ENCODE measurements at places on chromosomes 6 and 20.

DNA sequence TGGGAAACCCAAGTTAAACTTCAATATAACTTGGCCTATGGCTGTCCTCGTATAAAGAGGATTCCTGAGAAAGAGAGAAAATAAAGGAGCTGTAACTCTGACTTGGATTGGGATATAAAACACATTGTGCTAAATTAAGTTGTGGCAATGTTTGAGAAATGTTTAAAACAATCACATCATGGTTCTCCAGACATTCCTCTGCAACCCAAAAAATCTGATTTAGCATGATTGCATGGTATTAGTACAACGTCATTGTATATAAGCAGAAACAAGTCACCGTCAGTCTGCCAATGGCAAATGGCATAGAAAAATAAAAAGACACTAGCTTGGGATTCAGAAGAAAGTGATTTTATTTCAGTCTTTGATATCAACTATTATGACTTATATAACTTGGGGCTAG lies 140.2 kb upstream of the FAM83B start:
- no peak for DNase-seq

GRCh38 chr6:124783344-124783743 lies 178.9 kb upstream of the RNF217 start:
- no peak for DNase-seq

GRCh38 chr6:168365422-168366165 lies 46.0 kb upstream of the DACT2 start:
- no peak for DNase-seq

DNA sequence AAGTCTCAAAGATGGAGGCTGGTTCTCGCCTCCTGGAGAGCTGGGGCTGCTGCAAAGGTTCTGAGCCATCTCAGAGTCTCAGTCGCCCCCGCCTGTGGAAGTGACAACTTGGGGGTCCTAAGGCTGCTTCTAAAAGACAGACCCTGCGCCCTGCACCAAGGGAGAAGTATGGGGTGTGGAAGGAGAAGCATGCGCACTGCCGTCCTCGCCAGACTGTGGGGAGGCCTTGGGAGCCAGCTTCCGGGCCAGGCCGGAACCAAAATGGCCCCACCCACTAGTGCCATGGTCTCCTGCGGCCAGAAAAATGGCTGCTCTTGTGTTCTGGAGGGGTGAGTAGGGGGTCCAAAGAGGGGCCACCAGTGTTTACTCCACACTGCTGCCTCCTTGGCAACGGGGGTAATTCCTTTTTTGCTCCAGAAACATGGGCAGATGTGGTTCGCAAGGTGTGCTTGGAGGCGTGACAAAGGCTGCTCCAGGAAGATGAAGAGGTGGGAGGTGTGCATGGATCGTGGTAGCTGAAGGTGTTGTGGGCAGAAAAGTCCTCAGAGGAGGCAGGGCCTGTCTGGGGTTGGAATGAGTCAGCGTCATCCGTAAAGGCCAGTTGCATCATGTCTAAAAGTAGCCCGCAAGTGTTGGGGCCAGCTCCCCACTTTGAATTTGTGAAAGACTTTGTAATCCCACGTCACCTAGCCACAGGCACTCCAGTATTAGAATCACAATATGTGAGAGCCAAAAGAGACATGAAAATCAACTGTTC lies 329.8 kb upstream of the SOX4 start:
- no peak for DNase-seq

DNA sequence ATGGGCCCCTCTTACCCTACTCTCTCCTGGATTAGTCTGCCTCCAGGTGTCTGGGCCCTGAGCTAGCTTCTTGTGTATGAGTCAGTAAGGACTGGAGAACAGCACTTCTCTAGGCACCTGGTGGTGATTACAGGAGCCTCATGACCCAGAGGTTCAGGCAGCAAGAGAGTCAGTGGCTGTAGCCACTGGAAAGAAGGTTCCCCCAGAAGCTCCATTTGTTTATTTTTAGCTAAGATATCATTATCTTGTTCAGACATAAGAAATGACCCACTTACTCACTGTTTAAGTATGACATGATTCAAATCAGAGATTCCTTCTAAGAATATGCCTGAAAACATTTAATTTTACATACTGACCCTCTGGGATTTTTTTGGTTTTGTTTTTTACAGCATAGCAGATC lies 23.6 kb upstream of the SLC4A11 start:
- DNase-seq, result no peak

DNA sequence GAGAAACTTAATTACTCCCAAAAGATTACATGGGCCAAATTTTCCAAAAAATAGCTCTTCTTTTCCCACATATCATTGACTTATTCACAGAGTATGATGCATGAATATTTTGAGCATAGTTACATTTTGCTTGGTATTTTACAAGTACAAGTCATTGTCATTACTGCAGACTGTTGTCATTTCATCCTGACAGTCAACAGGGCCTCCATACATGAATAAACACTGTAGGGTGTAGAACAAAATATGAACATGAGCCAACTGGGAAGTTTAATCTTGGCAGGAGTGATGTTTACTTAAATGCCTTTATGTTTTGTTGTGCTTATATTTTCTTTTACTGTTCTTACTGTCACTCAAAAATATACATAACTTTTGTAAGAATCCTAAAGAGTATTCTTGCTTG lies 340.7 kb downstream of the ADGRB3 start:
- no peak for DNase-seq

GRCh38 chr20:52279706-52280105 lies 88.1 kb upstream of the ZFP64 start:
- no peak for DNase-seq

DNA sequence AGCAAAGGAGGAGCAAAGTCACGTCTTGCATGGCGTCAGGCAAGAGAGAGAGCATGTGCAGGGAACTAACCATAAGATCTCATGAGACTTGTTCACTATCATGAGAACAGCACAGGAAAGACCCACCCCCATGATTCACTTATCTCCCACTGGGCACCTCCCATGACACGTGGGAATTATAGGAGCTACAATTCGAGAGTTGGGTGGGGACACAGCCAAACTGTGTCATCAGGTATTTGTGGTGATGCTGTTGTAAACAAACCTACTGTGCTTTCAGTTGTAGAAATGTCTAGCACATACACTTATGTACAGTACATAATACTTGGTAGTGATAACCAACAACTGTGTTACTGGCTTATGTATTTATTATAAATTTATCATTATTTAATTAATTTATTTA lies 128.3 kb downstream of the UTRN start:
- peak; percentile 5 for DNase-seq

DNA sequence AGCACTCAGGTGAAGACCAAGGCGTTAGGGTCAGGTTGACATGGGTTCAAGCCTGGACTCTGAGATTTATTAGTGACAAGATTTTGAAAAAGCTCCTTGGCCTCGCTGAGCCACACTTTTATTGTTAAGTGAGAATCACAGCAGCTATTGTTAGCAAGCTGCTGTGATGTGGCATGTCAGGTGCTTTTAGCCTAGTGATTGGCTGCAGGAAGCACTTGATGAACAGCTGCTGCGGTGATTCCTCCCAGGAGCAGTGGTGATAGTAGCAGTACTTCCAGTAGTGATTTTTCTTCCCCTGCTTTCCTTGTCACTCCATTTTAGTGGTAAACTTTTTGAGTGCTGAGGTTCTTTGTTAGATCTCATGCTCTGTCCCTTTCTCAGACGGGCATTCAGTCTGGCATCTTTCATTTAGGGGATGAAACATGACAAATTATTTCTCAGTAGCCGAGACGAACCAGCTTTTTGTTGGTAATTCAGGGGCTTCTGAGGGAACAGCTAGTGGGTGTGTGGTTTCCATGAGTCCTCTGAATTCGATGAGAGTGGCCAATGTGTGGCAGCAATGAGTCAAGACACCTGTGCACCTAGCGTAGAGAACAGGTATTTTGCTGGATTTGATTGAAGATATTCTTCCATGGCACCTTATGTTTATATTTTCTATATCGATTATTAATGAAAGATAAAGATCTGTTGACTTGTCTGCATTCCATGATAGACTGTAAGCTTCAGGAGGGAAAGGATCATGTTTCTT lies 696.7 kb downstream of the DHX35 start:
- no peak for DNase-seq

DNA sequence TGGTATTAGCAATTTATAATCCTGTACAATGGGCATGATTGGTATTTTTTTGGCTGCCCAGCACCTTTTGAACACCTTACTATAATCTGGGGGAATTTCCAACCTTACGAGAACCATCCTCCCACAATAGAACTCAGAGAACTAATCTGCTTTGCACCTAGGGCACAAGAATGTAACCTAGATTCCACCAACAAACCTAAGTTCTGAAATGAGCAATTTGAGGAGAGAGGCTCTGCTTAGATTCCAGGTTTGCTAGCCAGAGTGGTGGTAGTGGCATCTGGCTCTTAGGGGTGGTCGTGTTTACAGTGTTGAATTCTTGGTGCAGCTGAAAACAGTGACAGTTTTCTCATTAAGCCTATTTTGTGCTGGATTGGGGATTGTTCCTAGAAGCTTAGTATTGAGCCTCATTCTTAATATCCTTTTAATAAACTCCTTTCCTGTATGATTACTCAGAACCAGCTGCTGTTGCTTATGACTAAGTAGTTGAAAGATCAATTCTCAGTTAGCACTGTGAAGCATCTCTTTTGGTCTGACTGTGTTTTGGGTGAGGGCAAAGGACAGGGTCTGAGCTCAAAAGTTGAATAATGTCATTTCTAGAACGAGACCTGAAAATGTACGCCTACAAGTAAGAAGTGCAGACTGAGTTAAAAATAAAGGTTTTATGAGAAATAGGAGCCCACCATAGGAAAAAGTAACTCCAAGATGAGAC lies 385.6 kb downstream of the CDKAL1 start:
- DNase-seq, result no peak

- DNase-seq, result no peak
Measured at GRCh38 chr6:22966691-22967422, 397.5 kb downstream of the HDGFL1 start.

DNA sequence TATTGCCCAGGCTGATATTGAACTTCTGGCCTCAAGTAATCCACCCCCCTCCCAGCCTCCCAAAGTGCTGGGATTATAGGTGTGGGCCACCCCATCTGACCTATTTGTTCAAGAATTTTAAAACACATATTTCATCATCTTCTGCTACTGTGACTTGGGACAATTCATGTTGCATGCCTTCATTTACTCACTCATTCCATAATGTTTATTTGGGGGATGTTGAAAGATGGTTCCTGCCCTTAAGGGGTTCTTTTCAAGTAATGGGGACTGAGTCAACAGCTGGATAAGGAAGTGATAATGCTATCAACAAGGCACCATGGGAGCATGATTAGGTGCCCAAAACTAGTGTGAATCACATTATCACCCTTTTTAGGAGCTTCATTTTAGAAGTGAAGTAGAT lies 62.0 kb downstream of the CRYBG1 start:
- DNase-seq, result no peak

DNA sequence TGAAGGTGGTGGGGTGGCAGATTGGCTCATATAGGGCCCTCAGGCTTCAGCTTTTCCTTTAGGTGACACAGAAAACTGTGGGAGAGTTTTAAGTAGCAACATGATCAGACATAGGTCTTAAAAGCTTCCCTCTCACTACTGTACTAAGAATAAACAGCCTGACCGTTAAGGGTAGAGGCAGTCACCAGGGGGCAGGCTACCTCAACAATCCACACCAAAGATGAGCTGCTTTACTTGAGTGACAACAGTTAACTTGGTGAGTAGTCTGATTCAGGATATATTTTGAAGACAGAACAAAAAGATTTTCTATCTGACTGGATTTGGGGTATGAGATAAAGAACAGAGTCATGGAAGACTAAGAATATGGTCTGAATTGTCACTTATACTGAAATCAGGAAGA lies 193.1 kb upstream of the SHLD1 start:
- peak; percentile 43 for DNase-seq

DNA sequence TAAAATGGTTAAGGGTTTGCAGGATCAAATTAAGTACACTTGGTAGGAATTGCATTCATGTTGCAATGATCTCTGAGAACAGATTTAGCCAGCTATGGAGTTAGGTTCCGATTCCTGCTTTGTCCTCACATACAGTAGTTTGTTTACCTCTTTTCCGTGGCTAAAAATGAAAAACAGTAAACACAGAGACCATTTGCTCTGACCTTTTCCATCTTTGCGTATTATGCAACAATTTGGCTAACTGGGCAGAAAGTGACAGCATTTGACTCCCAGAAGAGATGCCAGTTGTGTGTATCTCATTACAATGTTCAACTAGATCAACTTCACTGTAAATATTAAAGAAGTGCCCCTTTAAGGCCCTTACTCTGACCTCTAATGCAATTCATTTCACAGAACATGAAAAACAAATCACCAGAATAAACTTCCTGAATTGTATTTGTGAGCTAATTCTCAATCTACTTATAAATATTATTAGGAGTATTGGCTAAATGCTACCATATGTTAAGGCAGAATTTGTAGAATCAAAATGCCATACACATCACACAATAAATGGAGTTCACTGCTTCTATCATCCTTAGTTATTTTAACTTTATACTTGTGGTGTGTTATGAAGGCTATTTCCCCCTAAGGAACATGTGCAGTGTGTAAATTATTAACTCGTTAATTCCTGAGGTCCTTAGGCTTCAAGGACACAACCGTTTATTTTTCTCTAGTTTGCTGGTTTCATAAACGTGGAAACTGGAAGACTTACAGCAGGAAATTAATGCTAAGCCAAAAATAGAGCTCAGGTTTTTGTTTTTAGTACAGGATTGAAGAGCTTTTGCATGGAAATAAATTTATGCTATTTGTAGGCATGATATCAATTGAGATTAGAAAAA lies 380.7 kb upstream of the CITED2 start:
- DNase-seq, result no peak

- no peak for DNase-seq
Measured at GRCh38 chr6:3731700-3732099, 19.8 kb downstream of the PXDC1 start.

DNA sequence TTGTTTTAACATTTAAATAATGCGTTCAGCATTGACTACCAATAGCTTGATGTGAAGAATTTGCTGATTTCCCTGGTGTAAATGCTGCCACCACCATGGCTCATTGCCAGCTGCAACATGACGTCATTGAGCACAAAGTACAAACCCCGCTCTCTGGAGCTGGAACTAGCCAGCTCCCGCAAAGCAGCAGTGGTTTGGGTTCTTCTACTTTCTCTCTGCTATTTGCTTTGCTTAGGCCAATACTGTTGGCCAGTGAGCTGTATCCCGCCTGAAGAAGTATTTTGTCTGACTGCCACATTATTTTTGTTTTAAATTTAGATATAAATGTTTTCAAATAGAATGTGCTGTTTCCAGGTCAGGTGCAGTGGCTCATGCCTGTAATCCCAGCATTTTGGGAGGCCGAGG lies 47.4 kb upstream of the KIF13A start:
- DNase-seq, result no peak

GRCh38 chr20:31537890-31538289 lies 23.6 kb downstream of the HM13 start:
- no peak for DNase-seq

DNA sequence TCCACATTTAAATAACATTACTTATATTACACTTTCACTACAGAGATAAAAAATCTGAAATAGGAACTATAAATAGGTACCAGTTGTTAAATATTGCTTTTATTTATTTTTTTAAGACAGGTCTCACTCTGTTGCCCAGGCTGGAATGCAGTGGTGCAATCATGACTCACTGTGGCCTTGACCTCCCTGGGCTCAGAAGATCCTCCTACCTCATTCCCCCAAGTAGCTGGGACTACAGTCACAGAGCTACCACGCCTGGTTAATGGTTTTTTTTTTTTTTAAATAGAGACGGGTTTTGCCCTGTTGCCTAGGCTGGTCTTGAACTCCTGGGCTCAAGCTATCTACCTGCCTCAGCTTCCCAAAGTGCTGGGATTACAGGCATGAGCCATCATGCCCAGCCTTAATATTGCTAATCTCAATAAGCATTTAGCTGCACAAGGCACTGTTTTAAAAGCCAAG lies 17.3 kb downstream of the EEF1E1 start:
- DNase-seq, result no peak
